ENCODE measurements at places on chromosomes 2 and 18. TPM values are rescaled to one million over a fixed set of nuclear protein-coding genes. Genes with fewer than 3 reads are reported as not detected.

- no peak for DNase-seq
These were observed 131.2 kb upstream of the SOX11 start for GRCh38 chr2:5561006-5561405.

DNA sequence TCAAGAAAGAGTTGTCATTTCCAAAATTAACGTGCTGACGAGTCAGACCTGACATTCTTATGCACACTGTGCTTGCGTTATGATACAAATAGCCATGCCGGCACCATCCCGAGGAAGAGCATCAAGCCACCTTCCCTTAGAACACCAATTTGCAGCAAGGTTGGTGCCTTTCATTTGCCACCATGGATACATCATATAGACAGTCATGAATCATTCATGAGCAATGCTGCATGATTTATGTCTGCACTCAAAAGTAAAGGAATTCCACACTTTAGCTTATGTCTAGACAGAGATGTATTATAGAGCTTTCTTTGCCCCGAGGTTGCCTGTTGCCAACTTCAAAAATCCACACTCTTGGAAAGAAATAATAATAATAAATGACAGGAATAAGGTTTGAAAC, 166.9 kb downstream of the VWC2L start:
- no peak for DNase-seq

- DNase-seq: no peak
These were observed 79.7 kb upstream of the DOCK10 start for GRCh38 chr2:225122007-225122406.

- DNase-seq: no peak
These were observed 289.7 kb upstream of the PARD3B start for GRCh38 chr2:204255526-204255925.

- no peak for DNase-seq
These were observed 62.9 kb upstream of the CDKL4 start for GRCh38 chr2:39306626-39307025.

- no peak for DNase-seq
These were observed 268.1 kb upstream of the LINC00305 start for GRCh38 chr18:64416990-64417389.

DNA sequence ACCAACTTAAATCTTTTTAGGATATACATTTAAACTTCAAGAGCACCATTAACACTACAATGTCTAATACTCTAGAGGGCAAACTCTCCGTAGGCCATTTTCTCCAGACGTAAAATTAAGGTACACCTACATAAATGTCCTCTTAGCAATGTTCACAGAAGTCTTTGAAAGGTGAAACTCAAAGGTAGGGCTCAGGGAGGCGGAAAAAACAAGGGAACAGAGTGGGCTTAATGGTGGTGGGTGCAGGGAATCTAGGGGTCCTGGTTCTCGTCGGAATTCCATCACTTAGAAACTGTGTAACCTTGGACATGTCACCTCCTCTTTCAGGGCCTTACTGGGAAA, 668 bp downstream of the NFU1 start:
- no peak for DNase-seq

GRCh38 chr2:46674488-46674887, 195.1 kb downstream of the TMEM247 start:
- DNase-seq: no peak

DNA sequence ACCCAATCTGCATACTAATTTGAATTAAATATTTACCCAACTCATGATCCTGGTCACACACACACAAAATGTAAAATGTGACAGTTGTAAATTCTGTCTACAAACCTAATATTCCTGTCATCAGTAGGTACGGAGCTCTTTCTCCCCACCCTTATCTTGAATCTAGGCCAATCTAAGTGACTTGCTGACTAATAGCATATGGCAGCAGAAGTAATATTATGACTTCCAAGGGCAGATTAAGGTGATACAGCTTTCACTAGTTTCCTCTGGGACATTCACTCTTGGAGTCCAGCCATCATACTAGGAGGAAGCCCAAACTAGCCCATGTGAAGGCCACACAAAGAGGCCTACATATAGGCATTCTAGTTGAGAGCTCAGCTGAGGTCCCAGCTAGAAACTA, 89.4 kb downstream of the TMEM131 start:
- DNase-seq: no peak

GRCh38 chr18:76892832-76893231, 70.5 kb downstream of the ZNF236 start:
- no peak for DNase-seq

GRCh38 chr18:80010551-80010906, 22.2 kb upstream of the TXNL4A start:
- no peak for DNase-seq

- DNase-seq: no peak
These were observed 47.6 kb downstream of the KCNE4 start for GRCh38 chr2:223099561-223099960.

- DNase-seq: no peak
These were observed 30.7 kb downstream of the INO80C start for GRCh38 chr18:35466815-35467623.

DNA sequence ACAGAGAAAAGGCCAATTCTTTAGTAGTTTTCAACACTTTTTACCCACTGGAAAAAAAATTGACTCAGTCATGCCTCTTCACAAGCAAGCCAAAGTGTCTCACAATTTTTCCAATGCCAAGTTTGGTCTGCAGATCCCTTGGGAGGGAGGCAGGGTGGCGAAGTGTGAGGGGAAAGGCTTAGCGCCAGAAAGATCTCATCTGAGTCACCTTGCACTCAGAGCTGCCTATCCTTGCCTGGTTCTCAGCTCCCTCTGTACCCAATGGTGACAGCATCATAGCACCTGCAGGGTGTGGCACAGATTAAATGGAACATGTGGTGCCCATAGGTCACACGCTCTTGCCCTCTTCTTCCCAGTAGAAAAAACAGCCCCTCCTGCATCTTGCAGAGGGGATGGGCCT, 55.2 kb upstream of the GYPC start:
- no peak for DNase-seq

- DNase-seq: no peak
These were observed 16.2 kb upstream of the MBD2 start for GRCh38 chr18:54240629-54241107.

DNA sequence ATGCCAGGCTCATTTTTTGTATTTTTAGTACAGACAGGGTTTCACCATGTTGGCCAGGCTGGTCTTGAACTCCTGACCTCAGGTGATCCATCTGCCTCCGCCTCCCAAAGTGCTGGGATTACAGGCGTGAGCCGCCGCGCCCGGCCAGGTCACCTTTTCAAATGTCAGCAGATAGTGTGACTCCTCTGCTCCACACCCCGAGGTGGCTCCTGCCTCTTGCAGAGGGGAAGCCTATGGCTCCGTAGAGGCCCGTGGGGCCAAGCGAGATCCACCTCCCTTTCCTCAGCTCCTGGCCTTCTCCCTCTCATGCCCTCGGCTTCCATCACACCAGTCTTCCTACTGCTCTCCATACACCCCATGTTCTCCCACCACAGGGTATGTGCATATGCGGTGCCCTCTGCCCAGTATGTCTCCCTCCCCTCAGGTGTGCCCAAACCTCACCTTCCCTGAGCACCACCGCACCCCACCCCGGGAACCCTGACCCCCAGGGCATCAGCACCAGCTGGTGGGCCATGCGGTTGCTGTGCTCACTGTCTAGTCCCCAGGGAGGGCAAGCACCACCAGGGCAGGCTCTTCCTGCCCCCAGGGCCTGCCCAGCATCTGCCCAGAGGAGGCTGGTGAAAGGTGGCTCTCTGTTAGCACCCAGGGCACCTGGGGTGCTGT, 10.7 kb downstream of the GPR17 start:
- DNase-seq: no peak

DNA sequence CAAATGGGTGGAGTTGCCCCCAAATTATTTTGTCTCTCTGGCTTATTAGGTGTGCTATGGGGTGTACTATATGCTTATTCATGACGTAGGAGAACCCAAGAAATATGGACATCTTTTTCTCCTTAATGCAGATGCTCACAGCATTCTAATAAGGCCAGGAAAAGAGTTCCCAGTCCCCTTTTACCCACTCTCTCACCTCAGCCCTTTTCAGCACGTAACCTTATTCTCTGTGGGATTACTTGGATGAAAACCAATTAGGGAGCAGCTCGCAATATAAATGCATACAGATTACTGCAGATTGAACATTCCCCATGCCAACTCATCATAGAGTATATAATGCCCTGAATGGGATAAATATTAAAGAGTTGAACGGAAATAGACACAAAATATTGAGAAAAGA, 891.2 kb upstream of the POU3F3 start:
- no peak for DNase-seq

- DNase-seq: no peak
These were observed 7.1 kb upstream of the CSRNP3 start for GRCh38 chr2:165462443-165462842.

GRCh38 chr2:58140508-58141072, 94.0 kb downstream of the VRK2 start:
- DNase-seq: no peak

- no peak for DNase-seq
These were observed 89.6 kb downstream of the ACAA2 start for GRCh38 chr18:49723648-49724180.

DNA sequence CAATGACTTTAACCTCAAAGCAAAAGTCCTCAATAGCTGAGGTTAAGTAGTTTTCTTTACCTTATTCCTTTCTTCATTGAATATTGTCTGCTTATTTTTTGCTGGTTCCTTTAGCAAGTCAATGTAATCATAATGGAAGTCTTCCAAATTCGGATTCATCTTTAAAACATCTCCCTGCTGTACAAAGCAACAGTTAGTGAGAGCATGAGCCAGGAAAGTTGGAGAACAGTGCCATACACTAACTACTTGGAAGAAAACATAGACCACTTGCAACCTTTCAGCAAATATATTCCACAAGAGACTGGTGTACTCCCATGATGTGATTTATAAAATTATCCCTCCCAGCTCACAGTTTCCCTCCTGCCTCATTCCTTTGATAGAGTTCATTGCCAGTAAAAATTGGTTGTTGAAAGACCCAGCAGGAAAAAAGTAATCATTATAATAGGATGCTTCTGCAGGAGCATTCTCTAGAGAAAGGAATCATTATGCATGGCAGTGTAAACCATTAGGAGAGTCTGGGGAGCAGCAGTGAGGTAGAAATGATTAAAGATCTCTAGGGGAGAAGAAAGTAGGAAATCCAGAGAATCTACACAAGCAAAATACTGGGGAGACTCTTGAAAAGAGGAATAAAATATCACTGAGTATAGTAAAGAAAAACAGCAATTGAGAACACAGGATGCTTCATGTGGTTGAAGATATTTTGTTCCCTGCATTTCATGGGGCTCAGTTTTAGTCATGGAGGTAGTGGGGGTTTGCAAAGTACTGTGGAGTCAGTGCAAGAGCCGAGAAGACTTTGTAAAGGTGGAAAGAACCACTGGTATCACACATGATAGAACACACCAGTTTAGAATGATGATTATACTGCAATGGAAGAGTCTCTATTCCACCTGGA, 38.6 kb upstream of the TTN start:
- DNase-seq: no peak

DNA sequence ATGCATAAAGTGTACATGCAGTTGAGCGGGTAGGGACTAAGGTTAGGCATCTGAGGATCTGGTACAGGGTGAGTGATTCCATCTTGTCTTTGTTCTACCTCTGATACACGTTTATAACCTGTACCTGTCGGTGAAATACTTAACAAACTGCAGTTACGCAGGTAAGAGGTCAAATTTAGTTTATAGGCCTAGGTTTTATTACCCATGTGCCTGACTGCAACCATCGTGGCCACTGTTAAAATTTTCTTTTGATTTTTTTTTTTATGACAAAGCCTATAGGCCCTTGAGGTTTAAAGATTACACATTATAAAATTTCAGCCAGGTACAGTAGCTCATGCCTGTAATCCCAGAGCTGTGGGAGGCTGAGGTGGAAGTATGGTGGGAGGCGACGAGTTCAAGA, 15.4 kb upstream of the HNMT start:
- DNase-seq: no peak

GRCh38 chr2:16553226-16553625, 112.4 kb downstream of the CYRIA start:
- no peak for DNase-seq

DNA sequence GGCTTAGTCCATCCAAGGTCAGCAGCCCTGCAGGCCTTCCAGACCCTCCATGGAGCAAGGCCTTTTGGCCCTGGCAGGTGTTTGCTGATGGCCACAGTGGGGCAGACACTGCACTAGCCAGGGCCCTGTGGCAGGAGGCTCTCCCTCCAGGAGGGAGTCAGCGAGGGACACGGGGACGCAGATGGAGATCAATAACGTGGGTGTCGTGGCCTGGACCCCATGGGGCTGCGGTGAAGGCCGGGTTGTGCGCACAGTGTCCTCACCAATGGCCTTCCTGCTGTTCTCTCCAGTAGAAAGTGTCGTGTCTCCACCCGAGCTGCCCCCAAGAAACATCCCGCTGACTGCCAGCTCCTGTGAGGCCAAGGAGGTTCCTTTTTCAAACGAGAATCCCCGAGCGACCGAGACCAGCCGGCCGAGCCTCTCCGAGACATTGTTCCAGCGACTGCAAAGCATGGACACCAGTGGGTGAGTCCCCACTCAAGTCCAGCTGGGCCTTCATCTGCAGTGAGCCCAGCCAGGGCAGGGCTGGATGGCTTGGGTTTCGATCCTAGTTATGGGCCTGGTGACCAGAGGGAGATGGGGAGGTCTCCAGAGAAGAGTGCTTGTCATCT, 65.4 kb downstream of the INPP5D start:
- no peak for DNase-seq

- no peak for DNase-seq
These were observed 3.3 kb upstream of the SPRED2 start for GRCh38 chr2:65435625-65436168.

GRCh38 chr2:75292826-75293225, 93.5 kb upstream of the TACR1 start:
- DNase-seq: no peak

GRCh38 chr2:204059016-204059415, 122.5 kb downstream of the ICOS start:
- DNase-seq: no peak

GRCh38 chr2:207782238-207783030, 12.7 kb upstream of the FZD5 start:
- no peak for DNase-seq

- no peak for DNase-seq
These were observed 270.3 kb downstream of the ATAD2B start for GRCh38 chr2:23656597-23656973.

DNA sequence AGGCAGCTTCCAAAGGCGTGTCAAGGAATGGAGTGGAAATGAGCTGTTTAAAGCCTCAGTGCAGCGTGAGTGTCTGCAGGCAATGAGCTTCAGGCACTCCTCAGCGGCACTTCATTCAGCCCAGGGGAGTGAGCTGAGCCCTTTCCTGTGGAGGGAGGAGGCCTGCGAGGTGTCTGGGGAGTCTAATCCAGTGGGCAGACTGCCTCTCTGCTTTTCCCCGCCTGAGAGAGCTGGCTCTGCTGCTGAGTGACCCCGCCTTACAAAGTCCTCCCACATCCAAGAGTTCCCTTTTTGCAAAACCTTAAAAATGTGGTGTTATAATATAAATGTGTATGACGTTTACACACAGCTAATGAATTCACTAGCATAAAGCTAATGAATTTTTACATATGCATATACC, 7.0 kb upstream of the LDLRAD4 start:
- no peak for DNase-seq

Gene NXPH2
- not detected for total RNA-seq

Gene ITGA6
- total RNA-seq: 127 TPM

Gene LMAN1
- total RNA-seq: 40.7 TPM

Gene KIAA2012
- not detected for total RNA-seq

Gene CYS1
- not detected for total RNA-seq

Gene SGPP2
- total RNA-seq: 0.31 TPM

Gene TEKT4
- total RNA-seq: not detected

Gene NYAP2
- total RNA-seq: not detected

Gene THSD7B
- total RNA-seq: not detected

Gene TMEM178A
- 0.99 TPM for total RNA-seq

Gene MAPK4
- not detected for total RNA-seq
